ENCODE measurements at places on chromosomes 1 and 21.

DNA sequence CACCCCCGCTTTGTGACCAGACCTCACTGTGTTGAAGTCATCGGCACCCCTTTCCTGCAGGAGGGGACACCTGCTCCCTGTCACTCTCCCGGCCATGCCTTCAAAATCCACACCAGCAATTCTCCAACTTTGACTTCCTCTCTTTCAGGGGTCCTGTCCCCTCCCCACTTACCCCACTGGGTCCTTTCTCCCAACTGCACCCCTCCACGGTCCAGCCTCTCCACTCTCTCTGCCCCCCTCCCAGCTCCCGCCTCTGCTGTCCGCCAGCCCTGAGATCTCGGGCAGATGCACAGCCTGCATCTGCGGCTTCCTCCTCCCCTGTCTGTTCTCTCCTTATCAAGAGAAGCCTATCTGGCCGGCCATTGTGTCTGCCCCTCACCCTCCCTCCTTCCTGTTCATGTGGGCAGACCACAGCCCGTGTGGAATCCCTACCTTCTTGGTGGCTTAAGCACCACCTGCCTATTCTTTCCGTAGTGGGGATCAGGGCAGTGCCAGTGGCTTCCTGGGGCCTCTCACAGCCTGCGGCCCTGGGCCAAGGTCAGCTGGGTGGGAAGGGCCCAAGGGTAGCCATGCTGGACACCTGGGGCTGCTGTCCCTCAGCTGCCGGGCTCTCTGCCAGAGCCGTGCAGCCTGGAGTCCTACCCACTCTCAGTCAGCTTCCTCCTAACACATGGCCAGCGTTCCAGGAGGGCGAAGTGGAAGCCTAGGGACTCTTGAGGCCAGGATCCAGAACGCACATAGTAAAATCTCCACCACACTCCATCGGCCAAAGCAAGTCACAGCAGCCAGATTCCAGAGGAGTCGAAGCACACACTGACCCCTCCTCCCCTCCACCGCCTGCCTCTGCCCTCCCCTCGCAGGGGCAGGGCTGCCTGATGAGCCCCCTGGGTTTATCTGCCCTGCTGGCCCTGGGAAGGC, 5.1 kb upstream of the HES4 start:
- no peak overlapping the region for H3K27ac ChIP-seq
- no peak for DNase-seq
- H3K27me3 ChIP-seq = peaks cover 86% of the 10 kb centered on the region
- H3K4me3 ChIP-seq = no peak overlapping the region
- H3K4me1 ChIP-seq = no peaks in the 10 kb centered on the region

GRCh38 chr1:10132852-10133251, 77.5 kb upstream of the KIF1B start:
- H3K4me3 ChIP-seq = no peak overlapping the region
- H3K4me1 ChIP-seq = no peaks in the 10 kb centered on the region
- DNase-seq = no peak
- no peaks in the 10 kb centered on the region for H3K27me3 ChIP-seq

GRCh38 chr1:29388170-29388569, 151.8 kb downstream of the PTPRU start:
- no peaks in the 10 kb centered on the region for H3K4me1 ChIP-seq
- no peak for DNase-seq
- H3K4me3 ChIP-seq = no peak overlapping the region
- peaks cover 88% of the 10 kb centered on the region for H3K27me3 ChIP-seq

GRCh38 chr1:210467440-210468043, 138.8 kb downstream of the HHAT start:
- H3K36me3 ChIP-seq = no peaks in the 10 kb centered on the region
- H3K27me3 ChIP-seq = no peaks in the 10 kb centered on the region
- no peak overlapping the region for H3K27ac ChIP-seq
- H3K4me1 ChIP-seq = no peaks in the 10 kb centered on the region
- no peak for DNase-seq

DNA sequence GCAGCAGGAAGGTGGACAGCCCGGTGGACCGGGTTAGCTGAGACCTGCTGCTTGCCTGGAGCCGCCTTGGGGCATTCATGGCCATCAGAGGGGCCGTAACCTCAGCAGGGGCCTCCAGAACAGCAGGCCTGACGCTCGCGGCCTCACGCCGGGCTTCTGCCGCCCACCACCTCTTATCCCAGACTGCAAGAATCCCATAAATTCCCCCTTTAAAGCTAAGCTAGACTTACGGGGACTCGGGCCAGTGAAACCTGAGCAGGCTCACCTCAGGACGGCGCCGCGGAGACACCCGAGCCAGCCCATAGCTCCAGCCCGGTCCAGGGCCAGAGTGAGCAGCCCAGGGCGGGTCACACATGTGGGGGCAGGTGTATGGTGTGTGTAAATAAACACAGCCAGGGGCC, 132.3 kb downstream of the GLIS1 start:
- no peak overlapping the region for H3K4me3 ChIP-seq
- no peak for DNase-seq
- no peak overlapping the region for H3K27ac ChIP-seq

GRCh38 chr1:151944126-151944856, 35.0 kb upstream of the THEM4 start:
- H3K36me3 ChIP-seq = no peaks in the 10 kb centered on the region
- 0 out of 2 replicates have a peak, but pooled peaks cover 9% of the 10 kb centered on the region for H3K4me1 ChIP-seq
- no peak for DNase-seq
- H3K27me3 ChIP-seq = no peaks in the 10 kb centered on the region
- H3K27ac ChIP-seq = no peak overlapping the region

Data from MM.1S (cell line).